ENCODE measurements at places on chromosomes 12 and 14. TPM values are rescaled to one million over a fixed set of nuclear protein-coding genes. Genes with fewer than 3 reads are reported as not detected.

The PIWIL1 gene
- total RNA-seq = not detected

The SMOC1 gene
- not detected for total RNA-seq

The CCDC175 gene
- total RNA-seq = not detected

The ZNF84 gene
- total RNA-seq = 24.1 TPM

The HVCN1 gene
- total RNA-seq = 4.7 TPM
